ENCODE measurements at places on chromosomes 11 and 22.

- DNase-seq, result no peak
Measured at GRCh38 chr11:80293293-80293692, 852.5 kb upstream of the TENM4 start.

- DNase-seq, result no peak
Measured at GRCh38 chr11:70505331-70505731, 107.0 kb downstream of the CTTN start.

GRCh38 chr11:72204886-72205285 lies 11.7 kb upstream of the FOLR2 start:
- no peak for DNase-seq

DNA sequence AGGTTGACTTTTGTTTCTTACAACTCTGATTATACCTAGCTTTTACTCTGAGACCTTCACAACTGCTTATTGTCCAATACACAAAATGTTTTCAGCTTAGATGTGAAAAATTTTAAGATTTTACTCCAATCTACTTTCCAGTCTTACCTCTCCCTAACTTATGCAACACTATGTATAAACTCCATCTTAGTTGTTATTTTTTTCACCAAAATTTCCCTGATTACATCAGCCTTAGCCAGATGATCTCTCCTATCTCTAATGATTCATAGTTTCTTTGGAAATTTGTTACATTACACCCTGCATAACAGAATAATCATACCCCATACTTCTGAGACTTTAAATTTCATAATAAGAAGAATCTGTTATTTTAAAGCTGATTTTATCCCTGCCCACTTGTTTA lies 621.0 kb upstream of the ANO3 start:
- no peak for DNase-seq

- DNase-seq, result no peak
Measured at GRCh38 chr11:115544422-115544948, 40.3 kb upstream of the CADM1 start.

DNA sequence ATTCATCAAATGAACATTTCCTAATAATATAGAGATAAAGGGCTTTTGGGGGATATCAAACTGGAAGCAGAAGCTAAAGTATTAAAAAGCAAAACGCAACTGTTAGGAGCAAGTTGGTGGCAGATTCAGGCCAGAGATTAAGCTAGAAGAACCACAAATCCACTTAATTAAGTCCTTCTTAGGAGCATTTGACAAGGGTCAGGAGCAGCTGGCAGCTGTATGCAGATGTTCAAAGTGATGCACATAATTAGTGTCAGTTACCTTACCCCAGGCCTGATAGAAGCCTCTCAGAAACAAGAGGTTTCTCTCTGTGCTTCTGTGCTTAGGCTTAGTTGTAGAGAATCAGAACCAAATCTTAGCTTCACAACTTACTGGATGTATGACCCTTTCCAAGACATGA lies 546.5 kb upstream of the ANO5 start:
- DNase-seq, result no peak

GRCh38 chr11:126700768-126701519 lies 299.6 kb downstream of the KIRREL3 start:
- DNase-seq, result no peak

DNA sequence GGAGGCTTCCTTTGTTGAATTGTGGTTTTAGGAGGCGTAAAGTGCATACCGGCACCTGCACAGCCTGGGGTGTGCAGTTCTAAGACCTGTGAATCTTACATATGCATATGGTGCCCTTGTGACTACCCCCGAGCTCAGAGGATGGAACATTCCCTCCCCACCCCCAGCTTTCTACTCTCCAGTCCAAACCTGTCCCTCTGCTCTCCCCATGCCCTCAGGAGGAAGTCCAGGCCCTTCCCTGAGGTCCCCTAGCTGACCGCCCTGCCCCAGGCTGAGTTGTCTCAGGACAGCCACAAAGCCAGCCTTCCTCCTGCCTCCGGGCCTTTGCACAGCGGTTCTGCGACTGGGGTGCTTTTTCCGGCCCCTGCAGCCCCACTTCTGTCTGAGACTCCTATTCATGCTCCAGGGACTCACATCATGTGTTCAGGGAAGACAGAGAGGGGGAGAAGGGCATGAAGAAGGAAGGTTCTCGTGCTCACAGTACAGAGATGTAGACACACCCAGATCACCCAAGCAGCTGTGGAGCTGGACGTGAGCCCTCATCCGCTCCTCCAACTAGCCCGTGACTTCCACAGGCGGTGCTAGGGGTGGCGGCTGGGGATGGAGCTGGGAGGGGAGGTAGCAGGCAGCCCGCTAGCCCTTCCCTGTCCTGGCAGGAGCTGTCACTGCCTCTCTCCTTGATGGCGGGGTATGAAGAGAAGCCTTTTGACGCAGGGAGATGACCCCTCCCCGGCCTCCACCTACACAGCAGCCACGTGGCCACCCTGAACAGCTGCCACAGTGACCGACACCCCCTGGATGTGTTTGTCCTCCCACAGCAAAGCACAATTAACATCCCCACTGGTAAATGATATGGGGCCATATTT lies 50.8 kb downstream of the FLRT1 start:
- DNase-seq, result no peak

DNA sequence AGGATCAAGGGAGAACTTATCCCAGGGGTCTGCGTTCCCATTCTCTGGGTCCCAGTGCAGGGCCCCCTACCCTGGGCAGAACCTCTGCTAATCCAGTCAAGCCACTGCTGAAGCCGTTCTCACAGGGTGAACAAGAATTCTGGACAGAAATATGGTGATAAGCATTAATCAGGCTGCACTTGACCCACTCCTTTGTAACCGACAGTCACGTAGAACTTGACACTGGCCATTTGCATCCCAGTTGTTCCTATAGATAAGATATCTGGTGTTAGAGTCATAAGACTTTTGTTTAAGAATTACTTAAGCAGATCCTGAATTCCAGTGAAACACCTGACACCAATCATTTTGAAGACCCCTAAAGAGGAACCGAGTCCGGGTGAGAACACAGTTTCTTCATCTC lies 107.5 kb upstream of the THY1 start:
- DNase-seq, result no peak

- DNase-seq, result no peak
Measured at GRCh38 chr11:134752964-134753770, 341.1 kb upstream of the B3GAT1 start.

GRCh38 chr11:63931045-63931444 lies 7.8 kb upstream of the NAA40 start:
- DNase-seq, result no peak

DNA sequence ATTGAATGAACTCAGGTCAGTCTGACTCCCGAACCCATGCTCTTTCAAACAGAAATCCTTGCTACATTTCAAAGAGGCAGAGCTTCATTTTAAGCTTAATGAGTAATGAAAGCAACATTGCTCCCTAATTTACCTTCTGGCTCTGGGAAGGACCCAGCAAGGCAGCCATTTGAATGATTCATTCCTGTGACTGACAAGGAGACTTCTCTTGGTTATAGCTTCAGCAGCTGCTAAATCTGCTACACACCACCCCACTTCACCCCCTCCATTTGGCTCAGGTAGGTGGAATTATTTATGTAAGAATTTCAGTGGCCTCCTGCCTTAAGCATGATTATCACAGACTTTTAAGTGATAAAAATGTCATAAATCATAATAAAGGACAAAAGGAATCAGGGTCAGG lies 117.7 kb downstream of the KCNC1 start:
- DNase-seq, result no peak

GRCh38 chr11:120259988-120260565 lies 20.1 kb downstream of the POU2F3 start:
- no peak for DNase-seq

- DNase-seq, result no peak
Measured at GRCh38 chr22:19663286-19663815, 51.0 kb upstream of the SEPTIN5 start.

GRCh38 chr11:8679006-8679405 lies 3.5 kb downstream of the TRIM66 start:
- no peak for DNase-seq

DNA sequence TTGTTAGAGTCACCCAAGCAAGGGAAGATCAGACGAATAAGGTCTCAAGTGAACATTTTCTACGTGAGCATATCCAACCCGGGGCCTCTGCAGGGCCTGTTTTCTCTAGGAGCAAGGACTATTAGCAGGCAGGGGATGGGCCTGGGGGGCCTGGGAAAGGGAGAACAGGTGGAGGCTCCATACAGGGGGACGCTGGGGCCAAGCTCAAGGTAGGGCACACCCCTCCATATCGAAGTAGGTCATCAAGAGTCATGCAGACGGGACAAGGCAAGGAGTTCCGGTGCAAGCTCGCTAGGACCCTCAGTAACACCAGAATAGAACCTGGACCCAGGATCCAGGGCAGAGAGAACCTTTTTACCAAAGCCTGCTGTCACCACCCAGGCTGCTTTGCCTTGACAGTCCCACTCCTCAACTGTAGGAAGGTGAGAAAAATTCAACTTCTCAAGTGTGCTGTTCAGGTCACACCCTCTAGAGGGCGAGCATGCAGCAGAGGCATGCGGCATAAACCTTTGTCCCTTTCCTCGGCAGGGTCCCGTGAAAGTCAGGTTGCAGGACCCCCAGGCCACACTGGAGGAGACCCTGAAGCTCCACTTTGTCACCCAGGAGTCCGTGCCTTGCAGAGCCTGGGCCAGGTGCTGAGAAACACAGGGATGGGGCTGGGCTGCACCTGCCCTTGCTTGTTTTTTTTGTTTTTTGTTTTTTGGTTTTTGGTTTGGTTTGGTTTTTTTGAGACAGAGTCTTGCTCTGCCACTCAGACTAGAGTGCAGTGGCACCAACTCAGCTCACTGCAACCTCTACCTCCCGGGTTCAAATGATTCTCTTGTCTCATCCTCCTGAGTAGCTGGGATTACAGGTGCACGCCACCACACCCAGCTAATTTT lies 8.6 kb upstream of the APOBEC3B start:
- peak; percentile 65 for DNase-seq

DNA sequence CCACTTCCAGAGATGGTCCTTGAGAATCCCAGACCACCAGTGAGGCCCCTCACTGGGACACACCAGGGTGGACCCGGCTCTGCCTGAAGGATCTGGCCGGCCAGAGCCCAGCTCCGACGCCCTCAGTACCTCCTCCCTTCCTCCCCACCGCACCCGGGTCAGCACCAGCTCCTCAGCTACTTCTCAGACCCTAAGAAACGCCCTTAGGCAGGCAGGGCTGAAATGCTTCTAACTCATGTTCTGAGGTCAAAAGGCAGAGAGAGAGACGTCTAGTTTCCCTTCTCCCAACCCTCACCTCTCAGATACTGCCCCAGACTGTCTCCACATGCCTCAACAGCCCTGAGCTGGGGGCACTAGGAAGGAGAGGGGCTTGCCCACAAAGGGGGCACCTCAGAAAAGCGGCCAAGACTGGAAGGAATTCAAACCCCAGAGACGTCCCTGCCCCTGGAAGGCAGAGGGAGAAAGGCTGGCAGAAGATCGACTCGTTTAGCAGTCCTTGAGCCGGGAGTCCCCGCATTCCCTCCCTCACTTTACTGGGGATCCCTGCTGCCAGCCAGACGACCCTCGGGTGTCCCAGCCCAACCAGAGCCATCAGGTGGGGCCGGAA lies 539 bp downstream of the USH1C start:
- no peak for DNase-seq

DNA sequence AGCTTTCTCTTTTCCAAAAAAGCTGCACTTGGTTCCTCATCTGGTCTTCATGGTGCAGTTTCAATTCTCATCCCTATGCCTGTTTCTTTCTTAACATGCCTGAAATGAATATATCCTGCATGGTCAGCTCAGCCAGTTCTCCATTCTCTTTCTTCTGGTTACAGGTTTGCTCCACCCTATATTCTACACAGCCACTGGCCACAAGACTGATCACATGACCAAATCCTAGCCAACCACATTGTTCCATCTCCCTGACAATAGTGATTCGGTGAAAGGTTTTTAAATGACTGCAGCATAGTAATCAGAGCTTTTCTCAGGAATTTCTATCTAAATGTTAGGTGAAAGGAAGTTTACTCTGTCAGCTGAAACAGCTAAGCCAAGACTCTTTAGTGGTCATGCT lies 891.4 kb downstream of the METTL15 start:
- no peak for DNase-seq

GRCh38 chr22:27378311-27378800 lies 423.2 kb downstream of the MN1 start:
- no peak for DNase-seq

GRCh38 chr11:67345920-67346819 lies 7.2 kb downstream of the POLD4 start:
- peak; percentile 65 for DNase-seq

DNA sequence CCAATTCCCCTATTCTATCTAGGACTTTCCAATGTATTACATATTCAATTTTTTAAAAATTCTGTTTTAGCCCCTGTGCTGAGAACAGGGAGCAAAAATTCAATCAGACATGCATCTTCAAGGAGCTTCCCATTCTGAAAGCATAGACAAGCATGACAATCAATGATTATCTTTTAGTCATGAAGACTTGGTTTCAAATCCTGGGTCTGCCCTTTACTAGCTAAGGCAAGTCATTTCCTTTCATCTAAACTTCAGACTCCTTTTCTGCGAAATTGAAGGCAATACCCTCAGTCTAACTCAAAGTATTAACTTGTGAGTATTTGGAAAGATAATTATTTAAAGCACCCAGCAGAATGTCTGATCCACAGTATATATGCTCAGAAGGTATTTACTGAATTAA lies 24.1 kb downstream of the PAK1 start:
- no peak for DNase-seq

DNA sequence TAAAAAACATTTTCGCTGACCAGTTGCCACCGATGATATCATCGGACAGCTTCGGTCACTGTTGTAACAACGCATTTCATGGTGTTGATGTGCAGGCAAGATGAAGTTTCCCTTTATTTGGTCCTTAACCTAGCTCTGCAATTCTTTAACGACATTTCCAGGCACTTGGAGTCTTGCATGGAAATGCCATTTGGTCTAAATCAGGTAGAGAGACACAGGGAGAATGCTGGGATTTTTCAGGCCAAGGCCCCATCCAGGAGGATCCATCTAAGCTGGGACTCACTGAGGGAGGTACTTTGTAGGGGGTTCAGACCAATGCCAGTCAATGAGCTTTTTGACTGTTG lies 121.5 kb upstream of the RCN1 start:
- DNase-seq, result no peak

DNA sequence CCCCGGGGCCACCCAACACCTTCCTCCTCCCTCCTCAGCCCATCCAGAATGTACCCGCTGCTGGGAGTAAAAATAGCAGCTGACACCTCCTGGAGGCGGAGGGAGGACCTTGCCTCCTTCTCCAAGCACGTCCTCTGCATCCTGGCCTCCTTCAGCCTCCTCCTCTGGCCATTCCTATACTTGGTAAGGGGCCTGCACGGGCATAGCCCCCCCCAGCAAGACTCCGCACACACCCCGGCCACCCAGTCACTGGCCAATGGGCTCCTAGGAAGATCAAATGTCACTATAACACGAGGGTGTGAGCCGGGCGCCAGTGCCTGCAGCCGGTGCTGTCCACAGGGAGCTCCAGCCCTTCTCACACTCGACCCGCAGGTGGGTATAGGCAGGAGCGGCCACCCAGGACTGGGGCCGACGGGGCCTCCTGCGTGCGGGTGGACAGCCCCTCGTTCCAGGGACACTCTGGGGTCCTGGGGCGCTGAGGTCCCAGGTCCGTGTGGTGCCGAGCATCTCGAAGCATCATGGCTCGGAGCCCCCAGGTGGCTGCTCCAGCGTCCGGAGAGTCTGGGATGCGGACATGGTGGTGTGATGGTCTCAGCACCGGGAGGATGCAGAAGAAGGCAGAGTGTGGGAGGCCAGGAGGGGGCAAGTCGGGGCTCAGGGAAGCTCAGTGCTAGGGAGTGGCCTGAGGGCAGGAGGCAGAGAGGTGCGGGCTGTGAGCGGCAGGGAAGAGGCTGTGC lies at the start of gene TNNT3:
Gene TNNT3, plus strand, starts transcription at position 313 of the 737 bp plus-strand sequence. CDS start 3,172 bp downstream, outside the sequence.
- DNase-seq, result no peak
